Ecto neural progenitor cell (in vitro differentiated cells): ENCODE measurements at places on chromosomes 2 and 18.

GRCh38 chr18:25235401-25236042, 116.4 kb downstream of the ZNF521 start:
- DNase-seq, result no peak

GRCh38 chr2:193377789-193378188, 1183.1 kb upstream of the TMEFF2 start:
- no peak for DNase-seq

GRCh38 chr18:76392349-76392748, 102.7 kb downstream of the ZNF516 start:
- no peak for DNase-seq

- DNase-seq, result no peak
These were observed 6.2 kb downstream of the COPS8 start for GRCh38 chr2:237091779-237092436.

GRCh38 chr2:96111823-96112500, 4.4 kb downstream of the ADRA2B start:
- DNase-seq, result no peak

- no peak for DNase-seq
These were observed 87.9 kb upstream of the KCNH7 start for GRCh38 chr2:162926501-162926900.

GRCh38 chr2:176130957-176131847, 1.7 kb downstream of the HOXD8 start:
- no peak for DNase-seq

DNA sequence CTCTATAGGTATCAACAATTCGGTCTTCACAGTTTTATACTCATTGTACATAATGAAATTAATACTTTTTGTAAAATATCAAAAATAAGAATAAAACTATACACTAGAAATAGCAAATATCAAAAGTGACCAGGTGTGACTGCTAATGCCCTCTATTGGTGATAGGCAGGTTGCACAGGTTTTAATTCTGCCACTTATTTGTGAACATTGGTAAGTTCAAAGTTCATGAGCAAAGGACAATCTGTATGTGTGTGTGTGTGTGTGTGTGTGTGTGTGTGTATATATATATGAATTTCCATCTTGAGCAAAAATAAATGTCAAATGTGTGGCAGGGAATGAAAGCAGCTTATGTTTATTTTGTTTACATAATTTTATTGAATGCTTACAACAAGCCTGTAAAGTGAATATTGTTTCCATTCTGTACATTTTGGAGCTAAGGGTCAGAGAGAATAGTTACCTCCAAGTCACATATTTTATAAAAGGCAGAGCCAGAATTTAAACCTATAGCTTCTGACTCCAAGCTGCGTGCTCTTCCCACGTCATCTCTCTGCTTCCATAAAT, 537.4 kb downstream of the CPS1 start:
- no peak for DNase-seq

DNA sequence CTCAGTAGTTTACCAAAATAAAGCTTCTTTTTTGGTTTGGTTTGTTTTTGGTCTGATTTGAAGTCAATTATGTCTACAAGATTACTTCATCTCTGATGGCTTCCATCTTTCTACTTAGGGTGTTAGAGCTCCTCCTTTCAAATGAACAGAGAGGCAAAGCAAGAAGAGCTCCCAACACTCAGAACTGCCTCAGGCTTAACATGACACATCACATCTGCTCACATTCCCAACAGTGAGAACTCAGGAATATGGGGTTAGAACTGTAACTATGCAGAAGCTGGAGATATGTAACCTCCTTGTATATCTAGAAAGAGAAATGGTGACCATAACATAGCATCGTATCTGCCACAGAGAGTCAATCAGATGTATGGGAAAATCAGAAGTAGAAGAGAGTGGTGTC, 11.4 kb upstream of the LRATD1 start:
- no peak for DNase-seq

GRCh38 chr18:7904529-7904928, 337.4 kb downstream of the PTPRM start:
- no peak for DNase-seq

- no peak for DNase-seq
These were observed 293.6 kb upstream of the THUMPD2 start for GRCh38 chr2:40072442-40073232.

- DNase-seq, result no peak
These were observed 109.7 kb upstream of the MGAT5 start for GRCh38 chr2:134144081-134144596.

- no peak for DNase-seq
These were observed 473.9 kb upstream of the SYT4 start for GRCh38 chr18:43751203-43751602.

- no peak for DNase-seq
These were observed 85.6 kb downstream of the MIB1 start for GRCh38 chr18:21826196-21826595.

- no peak for DNase-seq
These were observed at the start of gene PSD4 for GRCh38 chr2:113173542-113174375. PSD4 (plus strand) TSS chr2:113173971; CDS start chr2:113182457, 8,486 bp downstream.

DNA sequence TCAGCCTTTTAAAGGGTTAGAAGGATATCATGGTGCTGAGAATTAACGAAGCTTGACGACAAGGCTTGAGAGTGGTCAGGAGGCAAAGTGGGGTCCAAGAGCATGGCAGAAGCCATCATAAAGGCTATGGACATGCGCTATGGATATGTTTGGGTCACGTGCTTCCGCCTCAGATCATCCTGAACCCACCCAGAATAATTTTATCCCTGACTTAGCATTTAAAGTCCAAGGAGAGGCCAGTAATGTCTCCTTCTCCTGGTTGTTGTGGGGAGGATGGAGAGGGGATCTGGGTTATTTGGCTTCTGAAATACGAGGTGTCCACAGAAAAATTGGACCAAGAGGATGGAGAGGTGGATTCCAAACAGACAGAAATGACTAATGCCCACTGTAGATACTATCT, 38.8 kb upstream of the RBMS1 start:
- DNase-seq, result no peak

DNA sequence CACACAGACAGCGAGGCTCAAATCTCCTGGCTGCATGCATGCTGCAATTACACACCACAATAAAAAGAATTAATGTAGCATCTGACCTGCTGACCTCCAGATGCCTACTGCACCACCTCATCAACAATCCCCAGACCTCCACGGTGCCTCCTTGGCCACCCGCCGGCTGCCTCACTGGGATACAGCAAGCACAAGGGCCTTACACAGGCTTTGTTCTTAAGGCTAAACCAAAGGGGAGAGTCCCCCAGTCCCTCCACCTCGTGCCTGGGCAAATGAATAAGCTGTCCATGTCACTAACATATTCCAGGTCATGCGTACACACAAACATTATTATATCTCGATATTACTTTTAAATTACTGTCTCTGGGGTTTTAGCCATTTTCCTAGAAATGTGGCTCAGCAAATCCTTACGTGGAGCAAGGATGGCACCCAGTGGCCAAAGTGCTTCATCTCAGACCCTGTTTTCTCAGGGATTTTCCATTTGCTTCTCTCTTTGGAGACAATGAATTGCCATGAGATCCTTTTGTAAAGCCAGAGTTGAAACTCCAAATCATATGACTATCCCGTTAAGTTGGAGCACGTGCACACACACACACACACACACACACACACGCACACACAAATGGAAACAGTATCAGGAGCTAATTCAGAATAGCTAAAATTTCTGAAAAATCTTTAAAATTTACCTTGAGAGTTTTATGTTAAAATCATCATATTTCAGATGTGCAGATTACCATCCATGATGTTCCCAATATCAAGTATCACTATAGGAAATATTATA, 313.8 kb downstream of the PDE11A start:
- DNase-seq, result peak; percentile 67
